HFFc6 (cell line): ENCODE measurements at places on chromosomes 3 and 15.

- DNase-seq: no peak
These were observed 199.6 kb upstream of the NAALADL2 start for GRCh38 chr3:174659511-174659910.

- DNase-seq: no peak
These were observed 74.0 kb upstream of the SLC6A6 start for GRCh38 chr3:14328422-14328821.

DNA sequence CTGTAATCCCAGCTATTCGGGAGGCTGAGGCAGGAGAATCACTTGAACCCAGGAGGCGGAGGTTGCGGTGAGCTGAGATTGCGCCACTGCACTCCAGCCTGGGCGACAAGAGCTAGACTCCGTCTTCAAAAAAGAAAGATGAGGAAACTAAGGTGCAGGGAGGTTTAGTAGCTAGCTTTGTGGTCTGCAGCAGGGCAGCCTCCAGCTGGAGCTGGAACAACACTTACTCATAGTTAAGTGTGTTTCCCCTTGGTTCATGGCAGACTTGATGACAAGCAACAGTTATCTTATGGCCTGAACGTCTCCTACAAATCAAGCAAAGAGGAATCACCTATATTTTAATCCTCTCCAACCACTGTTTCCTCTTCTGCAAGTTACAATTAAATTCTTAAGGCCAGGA lies 12.6 kb downstream of the KAT2B start:
- DNase-seq: no peak

- no peak for DNase-seq
These were observed 65.8 kb upstream of the TNFAIP8L3 start for GRCh38 chr15:51160484-51160883.

DNA sequence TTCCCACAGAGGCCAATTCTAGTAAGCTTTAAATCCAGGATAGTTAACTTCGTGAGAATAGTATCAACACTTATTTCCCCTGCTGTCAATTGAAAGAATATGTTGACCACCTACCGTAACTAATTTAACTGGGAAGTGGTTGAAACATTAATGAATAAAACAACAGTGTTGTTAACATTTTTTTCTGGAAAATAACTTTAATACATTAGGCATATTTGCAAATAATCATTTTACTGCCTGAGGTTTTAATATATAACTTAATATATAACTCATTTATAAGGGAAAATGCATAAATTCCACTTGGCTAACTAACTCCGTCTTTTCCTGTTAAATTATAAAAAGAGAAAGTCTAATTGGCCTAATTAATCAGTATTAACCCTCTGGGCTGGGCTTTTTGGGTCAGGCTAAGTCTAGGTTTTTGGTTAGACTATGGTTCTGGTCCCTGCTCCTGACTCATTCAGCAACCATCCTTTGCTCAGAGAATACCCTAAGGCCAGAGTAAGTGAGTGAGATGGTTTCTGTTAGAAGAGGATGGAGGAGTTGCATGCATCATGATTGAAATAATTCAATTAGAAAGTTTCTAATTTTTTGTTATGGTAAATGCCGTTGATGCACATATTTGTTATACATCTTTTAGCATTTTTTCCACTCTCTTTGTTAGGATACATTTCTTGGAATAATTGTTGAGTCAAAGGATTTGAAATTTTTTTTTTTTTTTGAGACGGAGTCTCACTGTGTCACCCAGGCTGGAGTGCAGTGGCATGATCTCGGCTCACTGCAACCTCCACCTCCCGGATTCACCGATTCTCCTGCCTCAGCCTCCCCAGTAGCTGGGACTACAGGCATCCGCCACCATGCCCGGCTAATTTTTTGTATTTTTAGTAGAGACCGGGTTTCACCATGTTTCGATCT lies 10.8 kb upstream of the SKIL start:
- DNase-seq: peak; percentile 71

DNA sequence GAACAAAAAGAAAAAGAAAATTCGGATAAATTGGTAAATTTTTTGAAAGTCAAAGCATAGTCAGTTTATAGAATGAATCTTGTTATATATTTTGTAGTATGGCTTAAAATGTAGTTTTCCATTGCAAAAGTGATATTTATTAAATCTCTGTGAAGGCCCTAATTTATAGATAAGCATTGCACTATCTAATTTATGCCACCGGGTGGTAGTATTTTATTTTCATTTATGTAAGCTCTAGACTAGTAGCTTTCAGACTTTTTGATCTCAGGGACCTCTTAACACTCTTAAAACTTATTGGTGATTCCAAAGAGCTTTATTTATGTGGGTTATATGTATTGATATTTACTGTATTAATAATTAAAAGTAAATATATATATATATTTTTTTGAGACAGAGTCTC lies 133.9 kb upstream of the LRRFIP2 start:
- DNase-seq: peak; percentile 15

GRCh38 chr15:77568014-77568972 lies 64.4 kb downstream of the LINGO1 start:
- no peak for DNase-seq

GRCh38 chr3:189652042-189652441 lies 20.9 kb downstream of the TP63 start:
- DNase-seq: no peak

DNA sequence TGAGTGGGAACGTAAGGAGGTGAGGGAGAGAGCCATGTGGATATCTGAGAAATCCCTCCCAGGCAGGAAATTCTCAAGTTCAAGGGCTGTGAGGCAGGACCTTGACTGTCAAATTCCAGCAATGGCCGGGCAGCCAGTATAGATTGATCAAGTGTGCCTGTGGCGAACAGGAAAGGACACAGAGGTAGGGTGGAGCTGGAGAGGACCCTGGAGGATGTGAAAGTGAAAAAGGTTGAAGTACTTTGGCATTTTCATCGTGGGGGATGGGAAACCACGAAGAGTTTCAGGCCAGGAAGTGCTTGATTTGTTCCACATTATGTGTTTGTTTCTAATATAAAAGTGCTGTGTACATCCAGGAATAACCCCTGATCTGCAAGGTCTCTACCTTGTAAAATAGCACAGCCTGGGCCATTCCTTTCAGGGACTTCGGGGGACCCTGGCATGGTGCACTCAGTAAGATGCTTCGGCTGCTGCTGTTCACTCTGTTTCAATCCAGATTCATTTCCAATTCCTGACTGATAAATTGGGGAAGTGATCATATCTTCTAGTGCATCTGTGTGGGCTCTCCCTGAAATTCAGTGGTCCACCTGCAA lies 156.6 kb downstream of the MCTP2 start:
- no peak for DNase-seq
